ENCODE measurements at places on chromosomes 5 and 9. TPM values are rescaled to one million over a fixed set of nuclear protein-coding genes. Genes with fewer than 3 reads are reported as not detected.

The PCDHB4 gene
- total RNA-seq = 2.7 TPM

GRCh38 chr9:91433180-91433579 is 9.5 kb upstream of the NFIL3 start:
- H3K36me3 ChIP-seq = no peaks in the 10 kb centered on the region
- no peak overlapping the region for H3K4me3 ChIP-seq
- H3K27me3 ChIP-seq = no peaks in the 10 kb centered on the region
- no peak overlapping the region for H3K27ac ChIP-seq
- H3K4me1 ChIP-seq = no peaks in the 10 kb centered on the region

- no peak overlapping the region for H3K27ac ChIP-seq
- H3K4me3 ChIP-seq = no peak overlapping the region
- DNase-seq = no peak
- H3K4me1 ChIP-seq = no peaks in the 10 kb centered on the region
Measured at GRCh38 chr5:45779874-45780671, 83.9 kb upstream of the HCN1 start.

- H3K4me3 ChIP-seq = no peak overlapping the region
- H3K36me3 ChIP-seq = no peaks in the 10 kb centered on the region
- H3K27me3 ChIP-seq = no peaks in the 10 kb centered on the region
Measured at GRCh38 chr9:81022177-81022576, 667.2 kb downstream of the TLE1 start.

The SPAAR gene
- total RNA-seq = not detected

DNA sequence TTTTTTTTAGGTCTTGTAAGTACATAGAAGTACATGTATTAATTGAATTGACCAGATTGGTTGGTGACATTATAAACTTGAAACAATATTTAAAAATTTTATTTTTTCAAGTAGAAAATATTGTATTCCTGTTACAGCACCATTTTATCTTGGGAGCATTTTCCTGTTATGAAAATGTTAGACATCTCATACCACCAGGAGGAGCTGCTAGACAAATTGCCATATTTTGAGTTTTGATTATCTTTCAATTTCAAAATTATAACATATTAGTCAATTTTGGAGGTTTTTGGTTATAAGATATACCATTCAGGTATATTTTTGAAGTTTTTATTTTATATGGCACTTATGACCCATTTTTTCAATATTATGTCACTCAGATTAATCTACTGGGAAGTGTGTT is 84.4 kb downstream of the CNTLN start:
- H3K4me3 ChIP-seq = no peak overlapping the region
- H3K4me1 ChIP-seq = peaks cover 13% of the 10 kb centered on the region
- no peak overlapping the region for H3K27ac ChIP-seq
- no peaks in the 10 kb centered on the region for H3K27me3 ChIP-seq
- H3K36me3 ChIP-seq = no peaks in the 10 kb centered on the region

GRCh38 chr5:1050423-1051365 is 42.1 kb downstream of the NKD2 start:
- DNase-seq = peak; percentile 2
- H3K4me3 ChIP-seq = no peak overlapping the region
- H3K27me3 ChIP-seq = no peaks in the 10 kb centered on the region
- H3K4me1 ChIP-seq = no peaks in the 10 kb centered on the region
- H3K36me3 ChIP-seq = no peaks in the 10 kb centered on the region

GRCh38 chr9:108103046-108103693 is 613.6 kb upstream of the KLF4 start:
- DNase-seq = no peak
- no peak overlapping the region for H3K27ac ChIP-seq
- no peaks in the 10 kb centered on the region for H3K36me3 ChIP-seq
- no peaks in the 10 kb centered on the region for H3K27me3 ChIP-seq

The PDE6A gene
- total RNA-seq = not detected

The KCNV2 gene
- total RNA-seq = not detected

The PCDHGB3 gene
- total RNA-seq = 4.8 TPM

- no peak for DNase-seq
- H3K27me3 ChIP-seq = no peaks in the 10 kb centered on the region
- H3K36me3 ChIP-seq = no peaks in the 10 kb centered on the region
- H3K4me1 ChIP-seq = no peaks in the 10 kb centered on the region
- no peak overlapping the region for H3K4me3 ChIP-seq
Measured at GRCh38 chr9:85302938-85303756, 438.6 kb downstream of the AGTPBP1 start.

The IFNA21 gene
- total RNA-seq = not detected

The ZBTB26 gene
- 9.0 TPM for total RNA-seq

- H3K27ac ChIP-seq = no peak overlapping the region
- H3K27me3 ChIP-seq = no peaks in the 10 kb centered on the region
- no peaks in the 10 kb centered on the region for H3K36me3 ChIP-seq
- H3K4me1 ChIP-seq = no peaks in the 10 kb centered on the region
- DNase-seq = peak; percentile 92
- no peak overlapping the region for H3K4me3 ChIP-seq
Measured at GRCh38 chr5:179261301-179262125, 83.7 kb downstream of the ADAMTS2 start.

The PLCXD3 gene
- not detected for total RNA-seq

The GFPT2 gene
- total RNA-seq = 120 TPM

DNA sequence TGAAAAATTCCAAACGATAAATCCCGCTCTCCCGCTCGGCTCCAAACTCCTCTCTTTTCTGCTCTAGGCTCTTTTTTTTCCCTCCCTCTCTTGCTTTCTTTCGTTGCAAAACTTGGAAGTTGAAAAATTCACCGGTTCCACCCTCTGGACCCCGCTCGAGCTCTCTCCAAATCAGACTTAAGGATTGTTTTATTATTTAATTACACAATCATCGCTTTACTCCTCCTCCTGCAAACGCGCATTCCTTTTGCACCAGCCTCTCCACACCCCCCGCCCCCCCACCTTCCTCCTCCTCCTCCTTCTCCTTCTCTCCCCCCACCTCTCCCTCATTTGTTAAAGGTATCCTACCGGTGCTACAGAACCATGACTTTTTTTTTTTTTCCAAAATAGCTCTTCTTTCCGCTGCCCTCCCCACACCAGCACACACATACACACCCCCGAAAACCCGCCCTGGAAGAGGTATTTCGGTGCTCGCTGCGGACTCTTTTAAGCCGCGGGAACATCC is 535 bp upstream of the NFIB start:
- peaks cover 39% of the 10 kb centered on the region for H3K4me1 ChIP-seq
- no peaks in the 10 kb centered on the region for H3K36me3 ChIP-seq
- peak overlapping the region; percentile 83 for H3K27ac ChIP-seq
- peak; percentile 85 for DNase-seq
